ENCODE measurements at places on chromosomes 2 and 18.
A peak's percentile ranks its signal among the peaks of the same experiment; 100 is the strongest.

DNA sequence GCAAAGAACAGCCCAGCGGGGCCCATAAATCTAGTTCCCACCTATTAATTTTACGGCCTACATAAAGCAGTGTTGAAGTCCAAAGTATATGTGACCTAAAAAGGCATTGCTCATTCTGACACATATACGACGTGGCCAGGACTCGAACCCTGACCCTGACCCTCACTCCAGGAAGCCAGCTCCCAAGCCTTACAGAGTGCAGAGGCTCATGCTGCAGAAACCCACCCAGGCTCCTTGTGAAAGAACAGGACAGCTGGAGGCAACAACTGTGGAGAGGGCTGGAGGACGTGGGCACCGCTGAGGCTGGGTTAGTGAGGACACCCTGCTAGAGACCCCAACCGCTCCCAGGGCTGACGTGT is 221.6 kb downstream of the CYP26B1 start:
- no peak for DNase-seq

DNA sequence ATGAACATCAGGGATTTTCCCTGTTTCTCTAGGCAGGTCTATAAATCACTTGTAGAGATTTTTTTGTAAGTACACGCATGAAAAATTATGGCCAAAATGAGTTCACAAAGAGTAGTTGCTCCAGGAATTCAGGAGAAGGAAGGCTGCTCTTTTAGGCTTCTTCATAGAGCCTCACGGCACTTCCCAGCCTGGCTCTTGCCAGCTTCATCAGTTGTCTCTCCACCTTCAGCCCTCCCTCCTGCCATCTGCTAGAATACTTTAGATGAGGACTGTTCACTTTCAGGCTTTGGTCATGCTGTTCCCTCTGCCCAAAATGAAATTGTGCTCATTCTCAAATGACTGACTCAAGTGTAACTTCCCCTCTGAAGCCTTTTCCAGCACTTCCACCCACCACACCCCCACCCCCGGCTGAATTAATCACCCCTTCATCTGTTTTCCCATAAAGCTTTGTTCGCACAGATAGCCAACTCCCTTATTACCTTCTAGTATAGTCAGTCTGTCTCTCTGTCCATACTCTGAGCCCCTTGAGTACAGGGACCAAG is 1.8 kb upstream of the ABCA12 start:
- DNase-seq, result no peak

DNA sequence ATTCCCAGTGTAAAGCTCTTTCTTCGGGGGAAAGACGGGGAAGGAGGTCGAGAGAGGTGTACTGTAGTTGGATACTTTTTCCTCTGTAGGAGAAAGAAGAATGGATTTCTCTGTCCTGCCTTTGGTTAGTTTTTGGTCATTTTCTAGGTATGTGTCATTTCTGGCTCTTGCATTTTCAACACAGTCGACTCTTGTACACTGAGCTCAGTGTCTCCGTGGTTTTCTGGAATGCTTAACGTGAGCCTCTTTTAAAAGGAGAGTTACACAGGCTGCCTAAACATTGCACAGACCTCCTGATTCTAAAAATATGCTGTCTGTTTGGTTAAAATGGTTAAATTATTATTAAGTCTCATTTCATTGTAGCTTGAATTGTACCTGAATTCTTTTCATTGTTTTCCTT is 21.8 kb upstream of the GLS start:
- no peak for DNase-seq

GRCh38 chr2:157897106-157897971 is 21.2 kb upstream of the ACVR1 start:
- DNase-seq, result no peak

DNA sequence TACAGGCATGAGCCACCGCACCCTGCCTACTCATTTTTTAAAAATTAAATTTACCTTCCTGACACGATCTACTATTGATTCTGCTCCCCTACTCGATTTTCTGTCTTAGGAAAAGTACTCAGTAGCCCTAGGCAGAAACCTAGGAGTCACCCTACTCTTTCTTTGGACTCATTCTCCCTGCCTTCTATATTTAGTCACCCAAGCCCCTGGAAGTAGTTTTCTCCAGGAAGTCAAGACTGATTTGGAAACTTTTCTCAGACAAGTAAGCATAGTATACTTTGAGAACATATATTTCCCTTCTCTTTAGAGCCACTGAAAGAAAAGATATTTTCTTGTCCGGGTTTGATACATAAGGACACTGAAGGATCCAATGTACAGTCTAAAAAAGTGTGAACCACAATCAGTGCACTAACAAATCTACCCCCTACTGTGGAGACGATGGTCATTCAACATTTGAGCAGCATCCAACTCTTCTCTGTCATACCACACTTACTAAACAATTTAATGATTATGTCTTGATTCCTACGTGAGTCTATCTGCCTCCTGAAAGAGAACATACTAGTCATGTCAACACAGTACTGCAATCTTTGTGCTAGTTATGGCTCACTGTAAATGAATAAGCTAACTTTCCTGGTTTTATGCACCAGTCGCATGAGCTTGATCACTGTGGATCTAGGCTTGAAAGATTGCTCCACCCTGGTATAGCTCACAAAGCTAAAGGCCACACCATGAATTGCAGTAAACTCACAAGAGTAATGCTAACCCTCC is 19.8 kb downstream of the YWHAQ start:
- DNase-seq, result no peak

GRCh38 chr18:30385684-30386083 is 656.9 kb downstream of the DSC3 start:
- DNase-seq, result no peak

GRCh38 chr2:241121008-241121407 is 18.9 kb upstream of the MTERF4 start:
- DNase-seq, result no peak

- no peak for DNase-seq
Measured at GRCh38 chr2:11969774-11970173, 223.3 kb downstream of the LPIN1 start.

DNA sequence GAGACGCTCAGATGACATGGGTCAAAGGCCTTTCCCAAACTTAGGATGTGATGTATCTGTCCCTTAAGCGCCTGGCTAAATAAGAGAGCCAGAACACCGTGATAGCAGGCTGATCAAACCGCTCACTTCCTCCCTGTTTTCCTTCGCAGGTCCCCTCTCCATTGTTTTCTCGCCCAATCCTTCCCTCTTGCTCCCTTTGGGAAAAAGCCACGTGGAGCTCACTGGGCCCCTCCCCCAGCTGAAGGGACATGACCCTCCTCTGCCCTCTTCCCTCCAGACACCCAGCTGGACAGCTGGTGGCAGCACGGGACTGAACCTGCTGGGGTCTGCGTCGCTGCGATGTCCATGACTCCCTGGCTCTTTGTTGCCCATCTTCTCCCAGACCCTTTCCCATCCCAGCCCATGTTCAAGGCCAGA is 201.7 kb downstream of the TNS1 start:
- DNase-seq, result no peak

DNA sequence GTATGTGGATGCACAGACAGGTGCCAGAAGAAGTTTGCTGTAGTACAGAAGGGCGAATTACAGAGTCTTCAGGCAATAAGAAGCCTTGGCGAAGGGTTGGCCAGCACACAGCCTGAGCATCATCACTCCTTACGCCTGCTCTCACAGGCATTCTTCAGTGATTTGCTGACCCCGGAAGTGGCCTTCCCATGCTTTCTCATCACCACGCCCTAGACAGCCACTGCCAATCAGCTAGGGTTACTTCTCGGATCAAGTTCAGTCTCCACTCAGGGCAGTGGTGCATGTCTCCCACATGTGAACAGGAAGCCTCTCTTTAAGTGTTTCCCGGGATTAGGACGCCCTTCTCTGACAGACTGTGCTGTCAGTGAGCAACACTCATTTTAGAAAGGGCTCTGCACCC is 81.8 kb downstream of the C1QL2 start:
- DNase-seq, result no peak

DNA sequence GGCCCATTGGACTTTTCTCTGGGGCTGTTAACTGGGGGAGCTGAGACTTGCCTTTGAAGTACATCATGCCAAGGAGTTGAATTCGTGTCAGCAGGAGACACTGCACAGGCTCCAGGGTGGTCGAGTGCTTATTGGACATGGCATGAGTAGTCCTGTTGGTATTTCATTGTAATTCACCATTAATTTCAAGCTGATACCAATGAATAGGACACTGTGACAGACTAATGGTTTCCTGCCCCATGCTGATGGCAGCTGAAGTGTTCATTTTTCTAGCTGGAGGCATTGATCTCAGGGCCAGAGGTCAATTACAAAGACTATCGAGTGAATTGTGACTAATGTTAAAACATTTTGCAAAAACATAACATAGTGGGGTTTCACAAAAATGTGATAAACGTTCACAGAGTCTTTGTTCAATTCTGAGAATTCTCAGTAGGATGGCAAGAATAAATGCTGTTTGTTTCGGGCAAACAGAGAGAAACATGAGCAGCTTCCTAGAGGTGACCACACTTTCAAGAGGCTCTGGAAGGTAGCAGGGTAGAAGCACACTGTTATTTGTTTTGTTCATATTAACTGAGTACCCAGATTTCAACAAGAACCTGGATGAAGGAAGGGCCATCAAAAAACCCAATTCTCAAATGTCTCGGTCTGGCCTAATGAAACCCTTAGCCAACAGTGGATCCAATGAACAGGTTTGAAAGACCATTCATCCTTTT is 90.6 kb upstream of the ARL4C start:
- DNase-seq, result no peak

GRCh38 chr2:239602290-239603282 is 201.8 kb upstream of the HDAC4 start:
- DNase-seq, result no peak

- DNase-seq, result no peak
Measured at GRCh38 chr2:232896111-232896510, 26.0 kb downstream of the SNORC start.

DNA sequence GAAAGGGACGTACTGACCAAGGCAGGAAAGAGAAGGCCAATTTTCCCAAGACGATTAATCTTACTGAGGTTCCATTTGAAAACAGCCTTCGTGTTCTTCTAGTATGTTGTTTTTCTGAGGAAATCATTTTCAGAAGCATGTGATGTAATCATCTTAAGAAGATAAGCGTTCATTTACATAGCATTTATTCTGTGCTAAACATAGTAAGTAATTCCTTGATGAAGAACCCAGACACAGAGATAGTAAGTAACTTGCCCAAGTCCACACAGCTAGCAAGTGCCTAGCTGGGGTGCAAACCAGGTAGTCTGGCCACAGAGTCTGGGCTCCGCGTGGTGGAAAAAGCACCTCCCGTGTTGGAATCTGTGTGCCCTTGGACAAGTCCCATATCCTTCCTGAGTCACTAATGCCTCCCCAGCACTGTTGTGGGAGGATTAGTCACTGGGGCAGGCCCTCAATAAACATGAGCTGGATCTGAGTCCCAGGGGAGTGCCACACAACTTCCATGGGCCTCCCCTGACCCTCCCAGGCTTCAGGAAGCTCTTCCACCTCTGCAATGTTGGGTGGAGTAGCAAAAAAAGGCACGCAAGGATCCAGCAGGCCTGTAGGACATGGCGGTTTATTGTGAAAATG is 26.9 kb upstream of the ASAP2 start:
- DNase-seq, result no peak

DNA sequence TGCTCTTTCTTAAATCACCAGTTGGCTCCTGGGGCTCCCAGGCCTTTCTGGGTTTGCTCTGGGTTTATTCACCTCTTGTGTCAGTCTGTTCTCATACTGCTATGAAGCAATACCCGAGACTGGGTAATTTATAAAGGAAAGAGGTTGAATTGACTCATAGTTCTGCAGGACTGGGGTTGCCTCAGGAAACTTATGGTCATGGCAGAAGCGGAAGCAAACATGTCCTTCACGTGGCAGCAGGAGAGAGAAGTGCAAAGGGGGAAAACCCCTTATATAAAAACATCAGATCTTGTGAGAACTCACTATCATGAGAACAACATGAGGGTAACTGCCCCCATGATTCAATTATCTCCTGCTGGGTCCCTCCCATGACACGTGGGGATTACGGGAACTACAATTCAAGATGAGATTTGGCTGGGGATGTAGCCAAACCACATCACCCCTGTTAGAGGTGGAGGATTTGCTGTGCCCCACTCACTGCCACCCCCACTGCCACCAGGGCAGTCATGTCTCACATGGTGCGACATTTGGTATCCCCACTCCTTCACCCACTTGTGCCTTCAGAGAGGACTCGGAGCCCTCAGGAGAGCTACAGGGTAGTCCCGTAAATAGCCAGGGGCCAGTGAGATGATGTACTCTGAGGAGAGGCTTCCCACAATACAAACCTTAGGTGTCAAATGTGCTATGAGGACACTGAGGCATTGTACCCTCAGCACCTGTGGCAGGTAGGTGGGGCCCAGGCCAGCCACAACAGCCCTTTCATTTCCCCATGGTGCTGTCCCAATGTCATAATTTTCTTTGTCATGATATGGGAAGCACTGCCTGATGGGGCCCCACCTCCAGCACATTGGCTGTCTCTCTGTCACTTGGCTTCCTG is 35.7 kb downstream of the CDC42EP3 start:
- DNase-seq, result peak; percentile 42

DNA sequence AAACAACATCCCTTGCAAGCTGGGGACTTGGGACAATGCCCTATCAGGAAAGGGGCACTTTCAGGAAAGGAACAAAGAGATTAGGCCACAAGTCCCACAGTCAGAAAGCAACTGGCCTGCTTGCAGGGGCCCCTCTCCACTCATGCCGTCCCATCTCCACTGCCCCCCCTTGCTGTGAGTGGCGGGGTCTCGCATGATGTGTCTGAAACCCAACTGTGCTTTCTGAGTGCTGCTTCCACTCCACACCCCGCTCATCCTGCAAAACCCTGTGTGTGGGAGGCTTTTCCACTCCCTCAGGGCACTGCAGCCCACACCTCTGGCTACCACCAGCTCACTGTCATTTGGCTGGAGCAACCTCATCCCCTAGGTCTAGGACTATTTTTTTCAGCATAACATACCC is 7.9 kb downstream of the HS6ST1 start:
- DNase-seq, result no peak

Data from stimulated activated CD8-positive, alpha-beta memory T cell treated with anti-CD3 and anti-CD28 coated beads, Interleukin-7, amount 100 ng/mL, for 1 hour (primary cell).